ENCODE measurements at places on chromosomes 2 and 18.

GRCh38 chr2:216696751-216697560 is 1.6 kb upstream of the IGFBP5 start:
- no peak for DNase-seq

DNA sequence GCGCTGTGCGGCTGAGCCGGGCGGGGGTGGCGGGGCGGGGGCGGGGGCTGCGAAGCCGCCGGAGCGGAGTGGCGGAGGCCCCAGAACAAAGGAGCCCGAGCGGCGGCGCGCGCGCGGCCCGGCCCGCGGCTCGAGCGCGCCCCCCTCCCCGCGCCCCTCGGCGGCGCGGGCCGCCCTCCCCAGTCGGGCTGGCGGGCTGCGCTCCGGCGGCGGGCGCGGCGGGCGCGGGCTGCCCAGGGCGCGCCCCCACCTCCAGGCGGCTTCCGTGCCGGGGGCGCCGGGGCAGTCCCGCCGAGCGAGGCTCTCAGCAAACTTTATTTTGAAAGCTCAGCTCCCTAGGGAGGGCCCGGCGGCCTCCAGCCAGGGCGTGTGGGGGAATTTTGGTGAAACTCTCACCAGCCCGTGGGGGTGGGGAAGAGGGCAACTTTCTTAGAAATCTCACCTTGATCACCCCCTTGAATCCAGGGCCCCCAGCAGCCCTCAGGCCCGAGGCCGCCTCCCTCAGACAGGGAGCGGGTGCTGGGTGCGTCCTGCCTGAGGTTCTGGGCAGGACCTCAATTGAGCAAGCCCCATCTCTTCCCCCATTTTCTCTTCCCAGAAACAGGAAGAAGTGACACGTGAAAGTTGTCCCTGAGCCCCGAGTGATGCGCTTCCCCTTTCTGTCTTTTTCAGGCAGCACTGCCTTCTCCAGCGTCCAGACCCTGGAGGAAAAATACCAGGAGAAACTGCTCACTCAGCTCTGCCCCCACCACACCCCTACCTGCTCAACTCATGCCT is 786 bp downstream of the TET3 start:
- no peak for DNase-seq

DNA sequence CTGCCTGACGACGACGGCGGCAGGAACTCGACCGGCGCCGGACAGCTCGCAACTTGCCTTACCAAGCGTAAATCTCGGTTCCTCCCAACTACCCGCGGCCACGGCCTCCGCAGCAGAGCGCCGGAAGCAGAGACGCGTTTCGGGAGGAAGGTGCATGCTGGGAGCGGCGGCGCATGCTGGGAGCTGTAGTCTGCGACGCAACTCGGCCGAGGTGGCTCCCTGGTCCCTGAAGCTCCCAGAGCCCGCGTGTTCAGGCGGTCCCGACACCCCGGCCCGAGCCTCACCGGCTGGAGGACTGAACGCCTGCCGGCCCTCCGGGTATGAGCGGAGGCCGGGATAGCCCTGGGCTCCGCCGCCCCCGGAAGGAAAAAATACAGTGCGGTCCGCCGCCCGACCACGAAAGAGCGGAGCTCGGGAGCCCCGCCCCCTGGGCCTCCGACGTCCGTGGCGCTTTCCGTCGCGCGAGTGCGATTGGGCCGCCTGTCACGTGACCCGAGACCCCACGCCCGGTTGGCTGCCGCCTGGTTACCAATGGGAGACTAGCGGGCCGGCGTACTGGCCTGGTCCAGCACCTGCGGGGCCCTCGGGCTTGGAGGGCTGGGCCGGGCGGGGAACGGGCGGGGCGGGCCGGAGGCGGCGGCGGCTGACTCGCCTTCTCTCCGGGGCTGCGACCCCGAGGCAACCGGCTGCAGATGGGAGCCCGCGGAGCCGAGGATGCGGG is at the start of gene CAPN10:
TSS of gene CAPN10 (plus strand) at position 537 of the 721 bp plus-strand sequence. CDS start at position 715, 178 bp downstream.
- DNase-seq: peak; percentile 97

GRCh38 chr18:48696218-48696617 is 157.4 kb downstream of the CTIF start:
- no peak for DNase-seq

- no peak for DNase-seq
These were observed 41.1 kb downstream of the LCLAT1 start for GRCh38 chr2:30488012-30488659.

DNA sequence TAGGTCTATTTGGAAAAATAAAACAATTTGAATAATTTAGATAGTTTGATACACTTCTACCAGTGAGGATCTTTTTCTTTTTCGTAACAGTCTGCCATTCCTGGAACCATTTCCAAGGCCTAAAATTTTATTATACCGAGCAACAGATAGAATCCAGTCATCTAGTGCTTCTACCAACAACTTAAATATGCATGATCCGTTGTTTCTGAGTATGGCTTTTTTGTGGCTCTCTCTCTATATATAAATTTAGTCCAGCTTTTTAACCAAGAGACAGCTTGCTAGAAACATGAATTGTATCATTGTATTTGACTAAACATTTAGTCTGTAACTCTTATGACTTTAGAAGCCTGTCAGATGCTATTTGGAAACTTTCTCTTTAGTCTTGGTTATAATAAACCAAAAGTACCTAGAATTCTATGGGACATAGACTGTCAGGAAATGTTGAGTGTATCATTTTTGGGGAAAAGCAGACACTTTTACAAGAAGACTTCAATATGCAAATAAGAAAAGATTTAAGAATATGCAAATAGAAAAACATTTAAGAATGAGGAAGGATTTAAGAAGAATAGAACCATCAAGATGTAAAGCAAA is 161.4 kb downstream of the ZEB2 start:
- no peak for DNase-seq

- peak; percentile 87 for DNase-seq
These were observed 37.9 kb downstream of the MOGAT1 start for GRCh38 chr2:222709191-222709891.

- DNase-seq: no peak
These were observed 596.4 kb upstream of the VRK2 start for GRCh38 chr2:57450170-57450569.

DNA sequence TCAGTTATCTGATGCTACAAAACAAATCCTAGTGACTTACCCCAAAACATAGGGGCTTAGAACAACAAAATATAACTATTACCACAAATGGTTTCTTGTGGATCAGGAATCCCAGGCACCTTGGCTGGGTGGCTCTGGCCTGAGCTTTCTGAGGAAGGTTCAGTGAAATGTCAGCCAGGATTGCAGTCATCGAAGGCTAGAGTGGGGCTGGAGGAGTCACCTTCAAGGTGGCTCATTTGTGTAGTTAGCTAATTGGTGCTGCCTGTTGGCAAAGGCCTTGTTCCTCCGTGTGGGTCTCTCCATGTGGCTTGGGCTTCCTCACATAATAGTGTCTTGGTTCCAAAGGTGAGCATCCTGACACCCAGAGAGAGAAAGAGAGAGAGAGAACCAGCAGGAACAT is 57.4 kb downstream of the COPS8 start:
- no peak for DNase-seq

DNA sequence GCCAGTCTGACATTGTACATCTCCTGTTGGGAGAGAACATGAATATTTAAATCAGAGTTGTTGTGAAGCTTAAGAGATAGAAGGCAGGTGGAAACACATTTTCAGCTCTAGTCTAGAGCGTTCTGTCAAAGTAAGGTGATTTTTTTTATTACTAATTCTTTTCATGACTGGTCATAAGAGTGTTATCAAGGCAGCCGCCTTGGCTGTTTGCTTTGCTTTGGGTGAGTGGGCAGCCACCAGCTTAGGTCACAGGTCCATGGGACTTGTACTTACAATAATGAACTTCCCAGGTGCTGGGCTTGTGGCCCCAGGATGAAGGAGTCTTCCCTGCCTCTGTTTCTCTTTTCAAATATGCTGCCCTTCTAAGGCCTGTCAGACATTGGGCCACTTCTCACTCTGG is 256.3 kb downstream of the SRBD1 start:
- DNase-seq: no peak

DNA sequence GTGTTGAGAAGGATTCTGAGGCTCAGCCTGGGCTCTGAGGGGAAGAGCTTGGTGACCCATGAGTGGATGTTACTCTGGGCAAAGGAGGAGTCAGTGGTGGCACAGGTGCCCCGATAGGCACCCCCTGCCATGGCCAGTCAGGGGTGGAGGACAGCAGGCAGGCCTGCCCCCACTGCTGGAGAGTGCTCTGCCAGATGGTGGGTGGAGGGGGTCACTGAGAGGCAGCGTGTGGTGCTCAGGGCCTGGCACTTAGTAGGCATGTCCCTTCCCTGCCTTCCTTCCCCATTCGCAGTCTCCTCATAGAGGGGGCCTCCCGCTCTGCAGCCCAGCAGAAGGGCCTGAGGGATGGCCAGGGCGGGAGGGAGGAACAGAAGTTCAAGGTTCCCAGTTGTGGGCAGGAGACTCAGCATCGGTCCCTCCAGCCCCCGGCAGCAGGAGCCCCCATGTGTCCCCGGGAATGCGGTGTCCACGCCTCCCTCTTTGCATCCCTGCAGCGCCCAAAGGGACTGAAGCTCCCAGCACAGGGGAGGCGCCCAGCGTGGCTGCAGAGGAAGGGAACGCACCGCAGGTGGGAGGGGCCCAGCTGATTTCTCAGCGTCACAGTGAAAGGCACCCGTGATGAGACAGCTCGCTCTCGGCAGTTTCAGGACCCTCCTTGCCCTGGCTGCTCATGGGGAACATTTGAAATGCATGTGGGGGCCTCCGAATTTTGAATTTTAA is 5.7 kb upstream of the SNED1 start:
- no peak for DNase-seq

GRCh38 chr18:36308711-36309435 is 11.4 kb downstream of the FHOD3 start:
- no peak for DNase-seq

GRCh38 chr18:76264876-76265250 is 230.2 kb downstream of the ZNF516 start:
- DNase-seq: no peak

DNA sequence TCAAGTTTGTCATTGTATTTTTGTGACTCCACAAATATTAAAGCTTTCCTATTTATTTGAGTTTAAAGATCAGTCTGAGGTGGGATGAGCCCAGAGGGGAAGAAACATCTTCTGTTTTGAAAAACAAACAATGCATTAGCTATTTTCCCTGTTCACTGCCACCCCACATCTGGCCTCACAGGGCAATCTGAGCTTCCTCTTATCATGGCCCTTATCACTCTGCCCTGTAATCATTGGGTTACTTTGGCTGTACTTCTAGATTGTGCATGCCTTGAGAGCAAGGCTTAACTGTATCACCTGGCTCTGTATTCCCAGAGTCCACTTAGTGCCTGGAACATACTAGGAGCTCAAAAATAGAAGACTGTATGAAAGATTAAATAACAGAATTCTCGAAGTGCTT is 241.6 kb upstream of the NT5C1B start:
- DNase-seq: no peak

DNA sequence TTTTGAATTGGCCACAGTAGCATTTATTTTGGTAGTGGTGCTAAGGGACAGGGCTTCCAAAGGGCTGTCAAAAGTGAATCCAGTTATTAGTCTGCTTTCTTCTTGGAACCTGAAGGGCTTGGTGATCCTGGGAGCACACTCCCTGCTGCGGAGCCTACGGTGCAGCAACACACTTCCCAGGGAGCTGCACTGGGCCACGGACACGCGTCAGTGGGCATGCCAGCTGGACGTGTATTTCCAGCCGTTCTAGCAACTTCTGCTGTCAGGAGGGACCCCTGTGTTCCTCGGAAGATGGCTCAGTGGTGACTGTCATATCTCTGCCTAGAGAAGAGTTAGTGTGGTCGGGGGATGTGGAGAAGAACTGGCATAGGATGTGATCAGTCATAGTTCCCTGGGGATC is 204.6 kb downstream of the SOCS6 start:
- DNase-seq: no peak
